ENCODE measurements at places on chromosomes 6 and 20.
A peak's percentile ranks its signal among the peaks of the same experiment; 100 is the strongest.

DNA sequence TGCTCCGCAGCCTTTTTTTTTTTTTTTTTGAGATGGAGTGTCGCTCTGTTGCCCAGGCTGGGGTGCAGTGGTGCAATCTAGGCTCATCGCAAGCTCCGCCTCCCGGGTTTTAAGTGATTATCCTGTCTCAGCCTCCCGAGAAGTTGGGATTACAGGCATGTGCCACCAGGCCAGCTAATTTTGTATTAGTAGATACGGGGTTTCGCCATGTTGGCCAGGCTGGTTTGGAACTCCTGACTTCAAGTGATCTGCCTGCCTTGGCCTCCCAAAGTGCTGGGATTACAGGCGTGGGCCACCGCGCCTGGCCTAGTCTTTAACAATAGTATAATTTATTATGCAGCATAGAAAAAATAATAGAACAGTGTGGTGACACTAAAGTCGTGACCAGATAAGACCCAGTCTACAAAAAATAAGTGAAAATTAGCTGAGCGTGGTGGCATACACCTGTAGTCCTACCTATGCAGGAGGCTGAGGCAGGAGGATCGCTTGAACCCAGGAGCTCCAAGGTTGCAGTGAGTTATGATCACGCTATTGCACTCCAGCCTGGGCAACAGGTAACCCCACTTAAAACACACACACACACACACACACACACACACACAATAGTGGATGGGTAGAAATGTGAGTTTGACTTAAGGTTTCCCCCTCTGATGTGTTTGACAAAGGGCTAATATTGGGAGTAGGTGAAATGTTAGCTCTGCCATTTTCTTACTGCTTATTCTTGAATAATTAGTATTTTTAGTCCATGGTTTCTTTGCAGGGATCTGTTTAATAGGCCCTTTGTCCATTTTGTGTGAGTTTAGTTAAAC is 6.5 kb downstream of the PIM1 start:
- DNase-seq: no peak

DNA sequence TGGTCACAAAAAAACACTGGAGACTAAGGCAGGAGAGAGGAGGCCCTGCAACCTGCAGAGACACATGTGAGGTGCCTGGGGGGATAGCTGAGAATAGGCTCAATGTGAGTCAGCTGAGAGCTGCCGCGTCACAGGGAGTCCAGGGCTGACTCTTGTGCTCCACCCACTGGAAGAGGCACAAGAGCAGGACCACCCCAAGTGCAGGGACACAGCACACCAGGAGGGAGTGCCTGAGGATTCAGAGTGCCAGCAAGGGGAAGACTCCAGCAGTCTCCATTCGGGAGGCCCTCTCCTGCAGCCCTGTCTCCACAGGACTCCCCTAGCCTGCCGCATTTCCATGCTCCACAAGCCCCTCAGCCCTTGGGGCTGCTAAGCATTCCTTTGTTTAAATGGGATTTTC is 105.5 kb downstream of the HUS1B start:
- no peak for DNase-seq

DNA sequence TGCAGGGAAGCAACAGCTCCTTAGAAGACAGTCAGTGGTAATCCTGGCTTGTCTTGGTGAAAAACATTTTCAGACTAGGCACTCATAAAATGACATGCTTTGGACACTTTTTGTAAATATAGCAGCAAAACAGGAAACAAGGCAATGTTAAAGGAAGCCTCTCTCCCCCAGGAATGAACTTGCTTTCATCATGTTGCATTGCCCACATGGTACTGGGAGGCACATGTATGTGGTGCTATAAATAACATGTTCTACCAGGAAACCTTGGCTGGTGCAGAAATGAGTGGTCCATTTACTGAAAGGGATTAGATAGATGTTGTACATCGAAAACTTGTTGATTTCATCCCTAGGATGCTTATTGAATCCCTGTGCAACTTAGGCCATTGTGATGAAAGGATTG is 121.4 kb upstream of the RREB1 start:
- no peak for DNase-seq

DNA sequence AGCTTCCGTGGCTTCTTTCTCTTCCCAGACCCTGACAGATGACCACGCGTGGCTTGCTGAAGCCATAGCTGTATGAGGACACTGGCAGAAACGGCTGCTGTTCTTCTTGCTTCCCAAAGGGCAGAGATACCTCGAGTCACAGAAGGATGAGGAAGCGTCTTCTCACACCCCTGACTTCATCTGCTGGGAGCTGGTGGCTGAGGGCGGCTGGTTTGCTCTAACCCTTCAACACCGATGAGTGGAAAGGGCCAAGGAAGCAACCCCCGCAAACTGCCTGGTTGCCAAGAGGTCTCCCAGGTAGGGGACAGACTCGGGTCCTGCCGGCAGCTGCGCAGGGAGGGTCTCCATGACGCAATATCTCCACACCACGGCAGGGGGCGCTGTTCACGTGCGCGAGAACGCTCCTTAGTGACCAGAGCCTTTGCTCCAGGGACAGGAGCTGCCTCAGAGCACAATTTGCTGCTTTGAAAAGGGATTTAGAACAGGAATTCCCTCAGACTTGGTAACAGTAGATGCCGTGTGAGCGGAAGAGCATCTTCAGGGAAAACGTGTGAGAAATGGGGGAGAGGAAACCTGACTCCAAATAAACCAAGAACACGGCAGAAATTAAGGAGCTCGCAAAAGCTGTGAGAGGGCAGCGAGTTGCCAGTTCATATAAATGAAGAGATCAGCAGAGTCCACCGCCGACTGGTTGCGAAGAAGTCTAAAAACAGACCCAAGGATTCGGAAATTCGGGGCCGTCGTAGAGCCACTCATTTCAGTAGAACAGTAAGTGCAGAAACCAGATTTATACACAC is 80.2 kb downstream of the ERMARD start:
- peak; percentile 32 for DNase-seq

GRCh38 chr6:32815115-32815514 is 1.7 kb downstream of the HLA-DOB start:
- DNase-seq: no peak

- DNase-seq: no peak
Observed at GRCh38 chr20:50844430-50845100, 49.7 kb downstream of the BCAS4 start.

GRCh38 chr6:82264824-82265223 is 17.3 kb upstream of the IBTK start:
- DNase-seq: no peak

DNA sequence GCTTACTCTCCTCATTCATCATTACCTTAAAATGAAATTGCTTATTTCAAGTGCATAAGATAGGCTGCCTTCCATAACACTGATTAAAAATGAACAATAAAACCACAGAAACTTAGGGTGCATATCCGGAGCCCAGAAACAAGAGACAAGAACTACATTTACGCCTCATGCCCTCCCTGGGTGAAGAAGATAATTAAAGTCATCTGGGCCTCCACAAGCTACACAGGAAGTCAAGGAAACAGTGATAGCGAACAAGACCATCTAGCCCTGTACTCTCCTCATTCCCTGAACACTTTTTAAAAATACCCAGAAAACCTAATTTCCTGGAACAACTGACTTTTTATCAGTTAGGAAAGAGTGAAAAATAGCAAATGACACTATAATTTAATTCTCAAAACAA is 6.3 kb downstream of the SOD2 start:
- no peak for DNase-seq

DNA sequence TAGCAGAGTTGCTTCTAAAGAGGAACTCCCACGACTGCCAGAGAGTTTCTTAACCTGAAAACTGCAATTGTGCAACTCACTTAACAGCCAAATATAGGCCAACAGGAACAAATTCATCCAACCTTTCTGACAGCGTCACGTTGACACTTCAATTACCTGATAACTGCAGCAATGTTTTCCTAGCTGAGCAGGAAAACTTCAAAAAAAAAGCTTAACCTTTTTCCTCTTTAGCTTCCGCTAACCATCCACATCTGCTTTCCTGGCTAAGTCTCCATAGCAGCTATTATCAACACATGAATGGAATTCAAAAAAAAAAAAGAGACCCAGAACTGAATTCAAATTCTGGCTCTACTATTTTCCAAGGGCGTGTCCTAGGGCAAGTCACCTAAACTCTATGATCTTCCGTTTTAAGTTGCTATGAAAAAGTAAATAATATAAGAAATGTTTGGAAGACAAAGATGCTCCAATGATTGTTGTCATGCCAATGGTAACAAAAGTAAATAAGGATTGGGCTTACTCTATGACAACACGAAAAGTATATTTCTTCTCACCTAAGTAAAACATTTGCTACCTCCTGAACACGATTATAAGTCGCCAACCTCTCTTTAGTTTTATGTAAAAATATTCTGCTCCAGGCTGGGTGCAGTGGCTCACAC is 524.6 kb upstream of the JARID2 start:
- no peak for DNase-seq

DNA sequence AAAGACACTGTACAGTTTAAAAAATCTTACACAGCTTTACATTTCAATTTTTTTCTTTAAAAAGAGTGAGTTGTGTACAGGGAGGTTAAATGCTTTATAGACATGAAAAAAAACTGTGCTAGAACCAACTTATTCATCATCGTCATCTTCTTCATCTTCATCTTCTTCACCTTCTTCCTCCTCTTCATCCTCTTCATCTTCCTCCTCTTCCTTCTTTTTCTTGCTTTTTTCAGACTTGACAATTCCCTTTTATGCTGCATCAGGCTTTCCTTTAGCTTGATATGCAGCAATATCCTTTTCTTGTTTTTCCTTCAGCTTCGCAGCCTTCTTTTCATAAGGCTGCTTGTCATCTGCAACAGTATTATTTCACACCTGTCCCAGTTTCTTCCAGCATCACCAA is 34.3 kb upstream of the TMEM30A start:
- DNase-seq: no peak

GRCh38 chr6:90295854-90296340 is 746 bp downstream of the BACH2 start:
- DNase-seq: peak; percentile 27

DNA sequence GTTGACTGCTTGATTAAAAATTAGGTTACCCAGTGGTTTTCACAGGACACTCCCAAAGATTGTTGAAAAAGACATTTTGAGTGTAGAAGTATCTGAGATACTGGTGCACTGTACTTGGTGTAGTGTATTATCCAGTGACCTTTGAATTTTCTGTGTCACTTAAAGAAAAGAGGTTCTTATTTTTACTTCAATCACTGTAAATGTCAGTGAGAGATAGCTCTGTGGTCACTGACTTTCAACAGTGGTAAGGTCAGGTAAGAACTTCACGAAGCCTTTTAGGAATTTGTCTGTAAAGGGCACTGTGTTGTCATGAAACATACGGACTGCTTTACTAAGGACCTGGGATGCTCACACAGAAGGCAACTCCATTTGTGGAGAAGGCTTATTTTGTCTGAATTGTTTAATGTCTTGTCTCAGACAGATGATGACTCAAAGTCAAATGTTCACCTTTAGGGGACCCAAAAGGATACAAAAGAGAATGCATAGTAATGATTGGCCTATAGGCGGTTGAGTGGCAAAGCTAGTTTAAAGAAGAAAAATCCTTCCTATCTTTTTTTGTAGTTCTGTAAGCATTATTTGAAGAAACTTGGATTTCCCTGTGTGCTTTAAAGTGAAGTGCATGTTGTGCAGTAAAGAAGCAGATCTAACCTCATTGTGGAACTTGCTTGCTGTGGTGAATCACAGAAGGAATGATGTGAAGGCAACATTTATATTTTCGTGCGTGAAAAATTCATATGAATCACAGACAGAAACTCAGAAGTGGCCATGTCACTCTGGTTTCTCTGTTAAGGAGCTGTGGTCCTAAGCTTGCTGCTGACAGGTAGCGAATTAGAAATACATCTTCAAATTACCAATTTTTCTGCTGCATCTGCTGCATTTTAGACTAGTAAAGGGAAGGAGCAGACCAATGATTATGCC is 47.3 kb downstream of the ZFAND3 start:
- no peak for DNase-seq

- DNase-seq: no peak
Observed at GRCh38 chr6:137840252-137840651, 26.8 kb upstream of the TNFAIP3 start.

DNA sequence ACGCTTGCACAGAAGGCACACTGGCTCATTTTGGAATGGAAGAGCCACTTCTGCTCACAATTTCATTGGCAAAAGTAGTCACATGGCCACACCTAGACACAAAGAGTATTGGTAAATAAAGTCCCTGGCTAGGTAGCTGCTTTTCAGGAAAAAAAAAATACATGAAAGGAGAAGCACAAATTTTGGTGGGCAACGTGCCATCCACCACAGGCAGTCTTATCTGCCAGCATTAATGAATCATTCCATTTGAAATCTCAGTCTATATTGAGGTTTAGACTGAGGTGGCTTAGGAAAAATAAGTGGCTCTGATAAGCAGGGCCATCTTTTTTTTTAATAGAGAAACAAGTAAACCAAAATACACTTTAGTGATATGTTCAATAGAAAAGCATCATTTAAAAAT is 44.3 kb downstream of the ADGRB3 start:
- DNase-seq: no peak

GRCh38 chr6:157333537-157333936 is 10.2 kb upstream of the TMEM242 start:
- no peak for DNase-seq

- no peak for DNase-seq
Observed at GRCh38 chr6:135282395-135282794, 101.3 kb downstream of the MYB start.

DNA sequence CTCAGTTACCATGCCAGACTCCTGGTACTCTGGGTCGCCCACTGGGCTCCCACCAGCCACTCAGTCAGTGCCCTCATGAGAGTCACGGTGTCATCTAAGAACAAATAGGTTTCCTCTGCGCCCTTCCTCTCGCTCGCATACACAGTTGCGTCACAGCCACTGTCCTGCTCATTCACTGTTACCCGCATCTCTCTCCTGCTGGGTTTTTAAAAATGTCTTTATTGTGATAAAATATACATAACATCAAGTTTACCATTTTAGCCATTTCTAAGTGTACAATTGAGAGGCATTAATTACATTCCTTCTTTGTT is 4.0 kb downstream of the TEAD3 start:
- no peak for DNase-seq

DNA sequence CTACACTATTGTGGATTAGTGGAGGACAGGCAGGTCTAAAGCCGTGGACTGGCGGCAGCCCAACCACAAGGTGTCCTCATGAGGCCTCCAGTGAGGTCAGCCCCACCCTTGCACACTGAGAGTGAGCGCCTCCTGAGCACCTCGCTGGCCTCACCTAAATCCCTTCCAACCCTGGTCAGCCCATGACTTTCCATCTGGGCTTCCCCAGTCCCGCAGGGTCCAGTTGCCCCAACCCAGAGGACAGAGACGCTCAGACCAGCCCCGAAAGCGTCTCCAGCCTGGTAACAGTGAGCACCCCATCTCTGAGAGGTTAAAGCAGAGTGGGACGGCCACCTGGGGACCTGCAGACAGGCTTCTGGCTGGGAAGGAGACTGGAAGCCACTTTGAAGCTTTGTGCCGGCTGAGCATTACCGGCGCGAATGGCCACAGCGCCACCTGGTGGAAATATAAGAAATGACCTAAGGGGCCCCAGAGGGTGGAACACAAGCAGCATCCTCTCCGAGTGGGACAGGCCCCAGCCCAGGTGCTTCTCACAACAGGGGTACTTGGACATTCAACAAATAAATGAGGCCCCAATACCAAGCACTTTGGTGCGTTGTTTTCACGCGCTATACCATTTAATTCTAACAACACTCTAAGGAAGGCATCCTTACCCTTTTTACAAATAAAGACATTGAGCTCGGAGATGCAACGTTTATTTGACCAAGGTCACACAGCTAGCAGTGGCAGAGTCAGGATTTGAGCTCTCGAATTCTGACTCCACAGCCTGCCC is 65.7 kb upstream of the TOP1 start:
- DNase-seq: peak; percentile 78

- DNase-seq: no peak
Observed at GRCh38 chr6:120302041-120302440, 952.5 kb upstream of the MAN1A1 start.

All from LoVo (cell line).